ENCODE measurements at places on chromosomes 5 and 9. TPM values are rescaled to one million over a fixed set of nuclear protein-coding genes. Genes with fewer than 3 reads are reported as not detected.

The GDA gene
- total RNA-seq: 0.96 TPM

The IL13 gene
- total RNA-seq: not detected

The IFNA2 gene
- not detected for total RNA-seq

The LURAP1L gene
- total RNA-seq: 28.3 TPM

The SLC2A6 gene
- 17.1 TPM for total RNA-seq

The DRD1 gene
- total RNA-seq: 0.05 TPM

The RPL37 gene
- 2,664 TPM for total RNA-seq

The ZFR gene
- total RNA-seq: 53.6 TPM

The IL9 gene
- total RNA-seq: not detected

The CCL27 gene
- 0.33 TPM for total RNA-seq

The ZNF79 gene
- 6.7 TPM for total RNA-seq

The PCDHGB3 gene
- 0.14 TPM for total RNA-seq

The SLC25A46 gene
- 30.5 TPM for total RNA-seq

Measured in A549 treated with AZD2906 at 1 μM for 4 hours (cell line).